H7 (cell line): ENCODE measurements at places on chromosomes 11 and 22. TPM values are rescaled to one million over a fixed set of nuclear protein-coding genes. Genes with fewer than 3 reads are reported as not detected.

DNA sequence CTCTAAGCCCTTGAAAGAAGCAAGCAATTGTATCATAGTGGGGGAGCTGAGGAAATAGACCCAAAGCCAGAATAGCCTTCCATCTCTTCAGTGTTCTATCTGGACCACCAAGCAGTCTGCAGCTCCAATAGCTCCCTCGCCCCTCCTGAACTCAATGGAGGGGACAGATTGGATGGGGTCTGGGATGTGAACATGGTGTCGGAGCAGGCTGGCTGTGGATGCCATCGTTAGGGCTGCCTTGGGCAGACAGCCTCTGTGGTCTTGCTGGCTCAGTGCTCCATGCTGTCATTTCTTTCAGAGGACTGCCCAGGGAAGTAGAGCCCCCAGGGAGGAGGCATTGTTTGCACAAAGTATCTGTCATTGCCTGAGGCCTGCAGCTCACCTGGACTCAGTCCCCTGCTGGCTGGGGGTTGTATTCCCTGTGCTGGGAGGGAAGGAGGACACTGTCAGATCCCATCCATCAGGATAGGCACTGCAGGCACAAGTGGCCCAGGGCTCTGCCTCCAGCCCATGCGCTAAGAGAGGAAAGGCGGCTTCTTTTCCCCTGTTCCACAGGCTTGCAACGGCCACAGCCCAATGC is 537.7 kb downstream of the BUD13 start:
- DNase-seq = peak; percentile 69

GRCh38 chr11:128133501-128133900 is 453.9 kb downstream of the ETS1 start:
- no peak for DNase-seq

- DNase-seq = no peak
Measured at GRCh38 chr11:74822170-74822569, 73.5 kb downstream of the RNF169 start.

GRCh38 chr11:70834984-70835560 is 417.3 kb downstream of the SHANK2 start:
- no peak for DNase-seq

DNA sequence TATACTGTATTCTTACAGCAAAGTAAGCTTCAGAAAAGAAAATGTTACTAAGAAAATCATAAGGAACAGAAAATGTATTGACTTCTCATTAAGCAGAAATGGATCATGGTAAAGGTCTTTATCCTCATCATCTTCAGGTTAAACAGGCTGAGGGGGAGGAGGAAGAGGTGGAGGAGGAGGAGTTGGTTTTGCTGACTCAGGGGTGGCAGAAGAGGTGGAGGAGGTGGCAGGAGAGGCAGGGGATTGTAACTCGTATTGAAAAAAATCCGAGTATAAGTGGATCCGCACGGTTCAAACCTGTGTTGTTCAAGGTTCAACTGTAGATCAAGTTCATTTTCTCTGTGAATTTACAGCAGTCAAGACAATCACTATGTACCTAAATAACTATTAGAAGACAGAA is 13.0 kb downstream of the GLB1L3 start:
- DNase-seq = no peak

DDI1 gene
- total RNA-seq = not detected in 2 replicates

SLC22A12 gene
- total RNA-seq = not detected in 2 replicates

CARD18 gene
- not detected in 2 replicates for total RNA-seq
